ENCODE measurements at places on chromosomes 13 and 19. TPM values are rescaled to one million over a fixed set of nuclear protein-coding genes. Genes with fewer than 3 reads are reported as not detected.

Gene PSG7
- total RNA-seq = not detected

Gene SULT2A1
- not detected for total RNA-seq

Gene CRTC1
- 0.90 TPM for total RNA-seq

Gene C1QTNF9
- not detected for total RNA-seq
